ENCODE measurements at places on chromosomes 7 and 10. TPM values are rescaled to one million over a fixed set of nuclear protein-coding genes. Genes with fewer than 3 reads are reported as not detected.

The IKZF1 gene
- total RNA-seq = not detected

The METTL27 gene
- 36.6 TPM for total RNA-seq

The ALDH18A1 gene
- 135 TPM for total RNA-seq

The SH3PXD2A gene
- 24.0 TPM for total RNA-seq

The TEX36 gene
- not detected for total RNA-seq

The IGFBP1 gene
- not detected for total RNA-seq

The PPP1R9A gene
- 1.7 TPM for total RNA-seq

The SEC23IP gene
- total RNA-seq = 27.5 TPM

The STEAP1B gene
- 25.9 TPM for total RNA-seq

The PDK4 gene
- 0.29 TPM for total RNA-seq

The ECHDC3 gene
- 15.1 TPM for total RNA-seq

The HMX2 gene
- not detected for total RNA-seq

The ASZ1 gene
- not detected for total RNA-seq

The FGL2 gene
- 29.9 TPM for total RNA-seq

The LIPN gene
- not detected for total RNA-seq

The ITGA8 gene
- 5.8 TPM for total RNA-seq

The CDH23 gene
- 0.17 TPM for total RNA-seq

The C10orf67 gene
- 0.44 TPM for total RNA-seq

The SFTPA1 gene
- not detected for total RNA-seq

The SLC16A12 gene
- under 0.01 TPM for total RNA-seq

The CCL26 gene
- total RNA-seq = 0.33 TPM

The PIK3CG gene
- total RNA-seq = not detected

The ARL3 gene
- 6.1 TPM for total RNA-seq

The THNSL1 gene
- 6.1 TPM for total RNA-seq

The RBP3 gene
- total RNA-seq = not detected

The CACNA2D1 gene
- 54.1 TPM for total RNA-seq

The GRID2IP gene
- total RNA-seq = not detected

The LRRN3 gene
- total RNA-seq = 3.2 TPM

The STOX1 gene
- total RNA-seq = not detected

The OTUD1 gene
- total RNA-seq = 5.3 TPM

The CYP2E1 gene
- 0.44 TPM for total RNA-seq

The RTKN2 gene
- 1.3 TPM for total RNA-seq

The ABCB1 gene
- 10.5 TPM for total RNA-seq

The ZNF467 gene
- total RNA-seq = 0.73 TPM

The HOXA6 gene
- total RNA-seq = not detected

The SLC16A9 gene
- 0.33 TPM for total RNA-seq

The MGMT gene
- total RNA-seq = 32.1 TPM

The OR2A12 gene
- total RNA-seq = not detected

The VIPR2 gene
- under 0.01 TPM for total RNA-seq

The GBX1 gene
- not detected for total RNA-seq

The OR2A7 gene
- total RNA-seq = 0.33 TPM

The HYCC1 gene
- 163 TPM for total RNA-seq

The GPR15LG gene
- total RNA-seq = not detected

The FGFR2 gene
- 0.17 TPM for total RNA-seq

The ANK3 gene
- total RNA-seq = 4.5 TPM

The TRPV5 gene
- not detected for total RNA-seq

The SLC13A1 gene
- not detected for total RNA-seq

The SOSTDC1 gene
- 0.15 TPM for total RNA-seq

The OR2A42 gene
- not detected for total RNA-seq

The TIMM23 gene
- total RNA-seq = 84.8 TPM
